ENCODE measurements at places on chromosomes 4 and X.

DNA sequence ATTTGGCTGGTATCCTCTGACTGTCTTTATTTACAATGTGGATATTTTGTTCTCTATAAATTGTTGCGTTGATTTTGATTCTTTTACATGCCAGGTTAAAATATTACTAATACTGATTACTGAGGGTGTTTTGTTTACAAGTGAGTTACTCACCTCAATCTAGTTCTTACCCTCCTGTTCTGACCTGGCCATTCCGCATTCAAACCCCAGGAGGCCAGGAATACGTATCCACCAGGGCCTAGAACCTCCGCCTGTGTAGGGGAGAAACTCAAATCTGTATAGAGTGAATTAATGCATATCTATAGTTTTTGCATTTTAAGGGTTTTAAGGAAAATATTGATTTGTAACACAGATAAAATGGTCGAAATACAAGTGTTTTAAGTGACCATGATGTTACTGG is 2.6 kb upstream of the ZFP42 start:
- no peak for DNase-seq

DNA sequence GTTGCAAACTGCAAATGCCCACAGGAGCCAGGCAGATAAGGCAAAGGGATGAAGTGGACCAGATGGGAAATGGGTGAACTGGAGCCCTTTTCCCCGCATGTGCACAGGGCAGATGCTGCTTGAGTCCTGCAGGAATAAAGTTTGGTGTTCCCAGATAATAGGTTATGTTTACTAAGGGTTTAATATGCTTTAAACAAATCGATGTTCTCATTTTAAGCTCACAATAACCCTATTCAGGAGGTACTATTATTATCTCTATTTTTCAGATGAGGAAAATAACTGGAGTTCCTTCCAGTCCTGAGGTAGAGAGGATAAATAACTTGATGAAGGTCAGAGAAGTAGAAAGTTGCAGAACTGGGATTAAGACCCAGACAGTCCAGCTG is 77.3 kb downstream of the LRRC66 start:
- DNase-seq, result no peak

DNA sequence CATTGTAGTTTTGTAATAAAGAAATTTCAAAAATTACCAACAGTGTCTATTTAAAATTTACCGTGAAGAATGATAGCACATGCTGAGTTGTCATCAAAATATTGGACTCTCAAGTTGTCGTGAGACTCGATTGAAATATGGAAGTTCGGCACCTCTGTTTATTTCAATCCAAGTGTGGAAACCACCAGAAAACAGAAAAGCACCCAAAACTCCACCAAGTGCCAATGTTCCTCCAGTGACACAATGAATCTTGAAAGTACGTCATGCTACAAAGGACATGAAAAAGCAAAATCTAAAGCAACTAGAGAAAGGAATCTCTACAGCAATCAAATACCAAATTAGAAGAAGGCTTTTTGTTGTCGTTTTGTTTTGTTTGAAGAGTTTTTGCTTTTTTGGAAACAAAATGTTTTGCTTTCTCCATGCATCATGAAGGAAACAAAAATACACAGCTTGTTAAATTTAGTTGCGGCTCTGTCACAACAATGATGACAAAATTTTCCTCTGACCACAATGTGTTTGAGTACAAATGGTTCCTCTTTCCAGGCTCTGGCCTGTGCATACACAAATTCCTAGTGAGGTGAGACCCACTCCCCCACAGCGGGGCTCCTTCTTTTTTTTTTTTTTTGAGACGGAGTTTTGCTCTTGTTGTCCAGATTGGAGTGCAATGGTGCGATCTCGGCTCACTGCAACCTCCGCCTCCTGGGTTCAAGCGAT is 9.6 kb upstream of the IL13RA1 start:
- no peak for DNase-seq

GRCh38 chr4:139844057-139844456 is 178.4 kb downstream of the MGST2 start:
- DNase-seq, result no peak

- no peak for DNase-seq
Measured at GRCh38 chr4:123672987-123673386, 276.4 kb downstream of the SPRY1 start.

- DNase-seq, result no peak
Measured at GRCh38 chr4:114081783-114082182, 102.3 kb upstream of the ARSJ start.

GRCh38 chr4:1600211-1600780 is 83.8 kb downstream of the FAM53A start:
- no peak for DNase-seq

DNA sequence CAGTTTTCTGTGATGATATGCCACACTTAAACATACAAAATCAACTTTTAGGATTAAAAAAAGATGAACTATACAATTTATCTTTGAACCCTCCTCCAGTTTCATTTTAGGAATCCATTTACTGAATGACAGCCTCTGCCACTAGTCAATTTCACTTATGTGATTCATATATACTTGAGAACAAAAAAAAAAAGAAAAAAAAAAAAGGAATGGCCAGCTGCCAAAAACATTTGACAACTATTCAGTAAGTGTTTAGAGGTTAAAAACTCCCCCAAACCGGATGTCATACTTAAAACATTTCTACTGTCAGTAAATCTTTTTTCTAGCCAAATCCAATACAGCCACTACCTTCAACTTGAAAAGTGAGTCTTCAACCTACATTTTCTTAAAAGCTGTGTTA is 266.7 kb upstream of the MAGEB2 start:
- DNase-seq, result no peak

DNA sequence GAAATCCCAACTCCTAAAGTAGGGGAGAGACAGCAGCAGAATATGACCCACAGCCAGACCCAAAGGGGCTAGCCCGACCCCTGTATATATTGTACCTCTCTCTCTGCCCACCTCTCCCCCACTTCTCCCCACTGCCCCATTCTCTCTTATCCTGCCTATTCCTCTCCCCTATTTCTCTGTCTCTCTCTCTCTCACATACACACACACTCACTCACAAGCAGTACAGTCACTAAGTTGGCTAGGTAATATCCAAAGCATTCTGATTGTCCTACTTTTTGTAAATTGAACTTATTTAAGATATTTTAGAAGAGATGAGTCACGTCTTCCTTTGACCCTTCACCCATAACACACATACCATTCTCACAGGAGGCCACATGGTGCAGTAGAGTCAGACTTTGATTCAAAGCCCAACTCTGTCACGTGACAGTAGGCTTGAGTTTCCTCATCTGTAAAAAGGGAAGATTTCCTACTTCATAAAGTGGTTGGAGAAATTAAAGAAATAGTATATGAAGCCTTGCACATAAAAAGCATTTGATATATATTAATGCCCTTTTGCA is 29.5 kb downstream of the SRPX2 start:
- no peak for DNase-seq

All from H1 (cell line).